ENCODE measurements at places on chromosomes 7 and 10. TPM values are rescaled to one million over a fixed set of nuclear protein-coding genes. Genes with fewer than 3 reads are reported as not detected.

The KAZALD1 gene
- 8.1 TPM for total RNA-seq

The NPVF gene
- total RNA-seq, result not detected

The GHRHR gene
- not detected for total RNA-seq

The ANKRD61 gene
- 0.20 TPM for total RNA-seq

The DNAH11 gene
- total RNA-seq, result 10.0 TPM

The C1QL3 gene
- not detected for total RNA-seq

DNA sequence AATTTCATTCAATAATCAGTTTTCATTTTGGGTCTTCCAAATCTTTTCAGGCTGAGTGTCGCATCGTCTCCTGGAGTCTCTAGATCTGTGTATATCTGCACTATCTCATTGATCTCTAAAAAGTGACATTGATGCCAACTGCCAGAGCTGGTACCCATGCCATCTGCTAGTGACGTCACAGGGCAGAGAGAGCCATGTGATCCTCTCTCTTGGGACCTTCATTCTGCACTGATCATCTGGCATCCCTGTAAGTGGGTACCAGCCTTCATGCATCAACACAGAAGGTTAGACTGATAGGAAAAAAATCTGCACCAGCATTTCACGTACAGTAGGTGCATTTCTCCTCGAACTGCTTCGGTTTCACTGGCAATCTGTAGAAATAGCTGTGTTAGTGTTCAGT is at the start of gene NEUROD6:
TSS of gene NEUROD6 (minus strand) at position 124 of the 400 bp plus-strand sequence. CDS start 1,458 bp downstream, outside the sequence.
- DNase-seq, result no peak

GRCh38 chr7:47470567-47471357 is 111.1 kb downstream of the TNS3 start:
- peak; percentile 86 for DNase-seq

DNA sequence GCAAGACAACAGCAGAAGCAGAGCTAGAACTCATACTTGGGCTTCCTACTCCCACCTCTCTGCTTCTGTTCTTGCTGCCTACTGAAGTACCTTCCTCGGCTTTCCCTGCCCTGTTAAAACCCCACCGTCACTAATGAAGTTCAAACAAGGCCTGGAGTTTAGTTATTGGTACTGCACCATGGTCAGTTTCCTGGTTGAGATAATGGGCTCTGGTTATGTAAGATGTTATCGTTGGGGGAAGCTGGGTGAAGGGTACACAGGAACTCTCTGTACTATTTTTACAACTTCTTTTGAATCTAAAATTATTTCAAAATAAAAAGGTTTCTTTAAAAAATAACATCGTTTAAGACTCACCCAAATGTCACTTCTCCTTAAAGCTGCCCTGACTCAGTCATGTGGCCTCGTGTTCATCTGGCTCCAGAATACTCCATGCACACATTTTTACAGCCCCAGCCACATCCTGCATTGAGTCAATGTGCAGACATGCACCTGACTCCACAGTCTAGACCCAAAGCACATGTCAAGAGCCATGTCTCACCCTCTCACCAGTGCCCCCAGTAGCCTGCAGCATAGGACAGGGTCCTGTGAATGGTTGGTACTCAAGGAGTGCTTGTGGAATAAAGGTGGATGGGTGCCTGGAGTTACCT is 36.9 kb upstream of the AQP1 start:
- DNase-seq, result peak; percentile 55

DNA sequence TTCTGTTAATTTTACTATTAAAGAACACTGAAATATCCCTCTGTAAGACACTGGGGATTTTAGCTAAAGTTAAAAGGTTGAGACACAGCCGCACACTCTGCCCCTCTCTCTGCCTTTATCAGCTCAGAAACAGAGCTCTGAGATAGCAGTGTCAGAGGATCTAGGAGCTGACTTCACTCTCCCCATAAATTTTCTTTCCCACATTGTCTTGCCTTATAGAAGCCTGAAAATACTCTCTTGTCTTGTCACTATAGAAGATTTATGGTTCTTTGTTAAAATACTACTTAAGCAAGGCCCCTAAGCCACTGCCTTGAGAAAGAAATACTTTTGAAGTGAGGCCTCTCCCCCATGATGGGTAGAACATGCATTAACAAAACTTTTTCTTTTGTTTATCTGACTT is 105.7 kb upstream of the C10orf90 start:
- DNase-seq, result no peak

- no peak for DNase-seq
Measured at GRCh38 chr7:79458796-79459195, 5.3 kb upstream of the MAGI2 start.

GRCh38 chr7:80463272-80463920 is 48.5 kb downstream of the GNAT3 start:
- no peak for DNase-seq

- DNase-seq, result peak; percentile 55
Measured at GRCh38 chr7:17406738-17407137, 108.3 kb downstream of the AHR start.

DNA sequence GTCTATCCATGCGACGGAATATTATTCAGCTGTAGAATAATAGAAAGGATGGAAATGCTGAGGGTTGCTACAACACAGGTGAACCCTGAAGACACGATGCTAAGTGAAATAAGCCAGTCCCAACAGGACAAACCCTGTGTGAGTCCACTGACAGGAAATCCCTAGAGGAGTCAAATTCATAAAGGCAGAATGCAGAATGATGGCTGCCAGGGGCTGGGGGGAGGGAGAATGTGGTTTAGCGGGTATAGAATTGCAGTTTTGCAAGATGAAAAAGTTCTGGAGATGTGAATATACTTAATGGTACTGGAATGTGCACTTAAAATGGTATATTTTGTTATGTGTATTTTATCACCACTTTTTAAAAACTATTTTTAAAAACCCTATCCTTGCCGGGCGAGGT is 36.9 kb upstream of the DOCK1 start:
- DNase-seq, result no peak

- no peak for DNase-seq
Measured at GRCh38 chr10:22280078-22280477, 36.1 kb upstream of the COMMD3 start.

- no peak for DNase-seq
Measured at GRCh38 chr7:151337346-151337745, 4.3 kb upstream of the NUB1 start.

- no peak for DNase-seq
Measured at GRCh38 chr10:12391206-12391605, 41.9 kb downstream of the CAMK1D start.

- DNase-seq, result no peak
Measured at GRCh38 chr10:103791858-103792257, 63.5 kb downstream of the SH3PXD2A start.

DNA sequence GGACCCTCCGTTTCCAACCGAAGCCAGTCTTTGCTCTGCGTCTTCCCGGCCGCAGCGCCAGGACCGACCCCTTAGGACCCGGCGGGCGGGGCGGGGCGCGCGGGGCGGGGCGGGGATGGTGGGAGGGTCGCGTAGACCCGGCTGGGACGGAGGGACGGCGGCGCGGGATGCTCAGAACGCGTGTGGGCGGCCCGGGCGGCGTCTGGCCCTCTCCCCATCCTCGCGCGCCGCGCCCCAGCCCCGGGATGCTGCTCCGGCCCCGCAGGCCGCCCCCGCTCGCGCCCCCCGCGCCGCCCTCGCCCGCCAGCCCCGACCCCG is at the start of gene UTF1:
TSS of gene UTF1 (plus strand) at position 174 of the 318 bp plus-strand sequence. CDS start at position 246, 72 bp downstream.
- no peak for DNase-seq

DNA sequence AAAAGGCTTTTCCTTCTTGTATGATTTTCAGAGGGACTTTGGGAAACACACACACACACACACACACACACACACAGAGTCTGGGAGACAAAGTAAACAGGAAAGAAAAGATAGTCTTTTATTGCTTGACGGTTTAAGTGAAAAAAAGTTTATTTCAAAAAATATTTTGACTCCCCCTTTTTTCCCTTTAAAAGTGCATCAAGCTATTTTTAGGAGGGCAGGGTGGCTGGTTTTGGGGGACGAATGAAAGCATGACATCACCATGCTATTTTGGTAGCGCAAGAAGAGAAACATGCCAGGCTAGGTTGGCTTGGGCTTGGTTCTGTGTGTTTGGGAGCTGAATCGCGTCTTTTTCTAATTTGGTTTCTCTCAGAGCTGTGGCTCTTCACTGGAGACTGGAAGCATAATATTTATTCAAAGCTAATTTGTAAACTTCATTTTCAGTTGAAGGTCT is 129.2 kb downstream of the BAMBI start:
- DNase-seq, result no peak

- peak; percentile 18 for DNase-seq
Measured at GRCh38 chr10:6621536-6621935, 41.5 kb upstream of the PRKCQ start.

GRCh38 chr7:22468609-22469008 is 31.4 kb downstream of the STEAP1B start:
- no peak for DNase-seq

- no peak for DNase-seq
Measured at GRCh38 chr7:131955679-131956078, 399.3 kb upstream of the PODXL start.

- peak; percentile 74 for DNase-seq
Measured at GRCh38 chr10:28432210-28432676, 100.7 kb upstream of the WAC start.

- DNase-seq, result no peak
Measured at GRCh38 chr10:131845505-131846239, 55.1 kb upstream of the PPP2R2D start.

DNA sequence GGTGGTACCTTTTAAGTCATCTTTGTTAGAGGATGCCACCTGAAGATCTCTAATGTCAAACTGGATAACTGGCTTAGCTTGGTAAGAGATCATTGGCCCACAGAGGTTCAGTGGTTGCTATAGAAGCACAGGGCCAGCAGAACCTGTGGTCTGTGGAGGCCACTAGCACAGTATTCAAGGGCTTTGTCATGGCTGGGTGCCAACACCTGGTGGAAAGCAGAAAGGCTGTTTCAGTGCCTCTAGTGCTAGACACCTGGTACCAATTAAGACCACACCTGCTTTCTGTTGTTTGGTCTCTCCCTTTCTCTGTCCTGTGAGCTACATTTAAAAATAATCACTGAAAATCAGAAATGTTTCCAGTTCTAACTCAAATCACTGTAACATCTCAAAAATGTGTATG is 10.0 kb upstream of the PCGF5 start:
- DNase-seq, result peak; percentile 9

DNA sequence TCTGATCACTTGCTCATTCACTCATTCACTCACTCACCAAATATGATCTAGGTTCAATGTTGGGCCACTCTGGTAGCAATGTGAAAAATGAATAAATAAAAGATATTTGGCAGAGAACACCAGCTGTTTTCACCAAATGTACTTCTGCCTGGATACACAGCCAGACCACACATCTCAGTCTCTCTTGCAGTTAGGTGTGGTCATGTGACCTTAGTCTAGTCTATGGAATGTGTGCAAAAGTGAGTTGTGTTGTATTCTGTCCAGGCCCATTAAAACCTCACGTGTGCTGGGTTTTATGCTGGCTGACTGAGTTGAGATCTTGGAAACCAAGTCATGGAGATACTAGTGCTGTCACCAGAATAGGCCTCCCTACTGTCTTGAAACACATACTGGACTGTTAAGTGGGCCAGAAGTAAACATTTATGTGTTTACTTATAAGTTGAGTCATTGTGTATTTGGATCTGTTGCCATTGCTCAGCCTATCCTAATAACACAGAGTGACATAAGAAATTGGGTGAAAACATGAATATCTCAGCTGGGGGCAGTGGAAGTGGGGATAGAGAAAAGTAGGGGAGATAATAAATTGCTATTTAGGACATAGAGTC is 145.5 kb downstream of the PTEN start:
- DNase-seq, result no peak

DNA sequence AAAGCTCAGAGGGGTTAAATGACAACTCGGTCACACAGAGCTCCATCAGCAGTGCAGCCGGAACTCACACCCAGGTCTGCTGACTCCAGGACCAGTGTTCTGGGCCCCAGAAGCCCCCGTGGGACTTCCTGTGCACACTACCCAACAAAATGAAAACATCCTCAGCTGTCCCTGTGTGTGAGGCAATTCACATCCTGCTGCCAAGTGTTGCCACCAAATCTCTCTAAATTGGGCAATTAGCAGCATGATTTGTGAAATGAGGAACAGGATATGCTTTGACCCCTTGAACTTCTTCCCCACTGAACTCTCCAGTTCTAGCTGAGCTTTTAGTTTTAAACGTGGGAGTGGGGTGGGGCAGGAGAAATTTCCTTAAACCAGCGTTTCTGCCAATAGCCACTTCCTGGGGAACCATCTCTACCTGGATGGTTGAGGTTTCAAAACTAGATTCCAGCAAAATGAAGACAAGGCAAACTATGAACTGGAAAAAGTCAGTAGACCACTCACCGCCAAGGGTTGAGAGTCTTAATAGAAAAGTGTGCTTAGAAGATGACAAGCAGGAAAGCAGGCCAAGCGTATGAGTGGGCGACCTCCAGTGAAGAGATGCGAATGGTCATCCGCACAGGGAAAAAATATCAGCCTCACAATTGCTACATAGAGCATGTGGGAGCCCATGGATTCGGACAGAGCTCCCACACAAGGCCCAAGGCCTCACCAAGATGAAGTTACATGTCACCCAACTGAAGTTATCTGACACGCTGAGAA is 51.9 kb upstream of the CHST15 start:
- no peak for DNase-seq

DNA sequence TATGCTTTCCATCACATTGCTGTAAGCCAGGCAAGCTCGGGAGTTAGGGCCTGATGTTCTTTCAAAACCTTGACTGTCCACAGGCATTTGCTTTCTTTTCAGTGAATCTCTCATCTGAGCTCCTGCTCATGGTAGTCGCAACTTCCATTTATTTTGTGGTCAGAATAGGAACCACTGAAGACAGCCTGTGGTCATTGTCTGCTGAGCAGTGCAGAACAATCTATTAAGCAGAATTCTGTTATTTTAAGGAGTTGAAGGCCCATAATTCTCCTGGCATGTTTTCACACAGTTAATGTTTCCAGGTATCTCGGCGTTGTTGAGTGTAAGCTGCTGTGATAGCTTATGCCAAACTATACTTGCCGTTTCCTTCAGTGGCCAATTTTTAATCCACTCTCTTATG is 491.1 kb upstream of the AKR1E2 start:
- DNase-seq, result peak; percentile 55

DNA sequence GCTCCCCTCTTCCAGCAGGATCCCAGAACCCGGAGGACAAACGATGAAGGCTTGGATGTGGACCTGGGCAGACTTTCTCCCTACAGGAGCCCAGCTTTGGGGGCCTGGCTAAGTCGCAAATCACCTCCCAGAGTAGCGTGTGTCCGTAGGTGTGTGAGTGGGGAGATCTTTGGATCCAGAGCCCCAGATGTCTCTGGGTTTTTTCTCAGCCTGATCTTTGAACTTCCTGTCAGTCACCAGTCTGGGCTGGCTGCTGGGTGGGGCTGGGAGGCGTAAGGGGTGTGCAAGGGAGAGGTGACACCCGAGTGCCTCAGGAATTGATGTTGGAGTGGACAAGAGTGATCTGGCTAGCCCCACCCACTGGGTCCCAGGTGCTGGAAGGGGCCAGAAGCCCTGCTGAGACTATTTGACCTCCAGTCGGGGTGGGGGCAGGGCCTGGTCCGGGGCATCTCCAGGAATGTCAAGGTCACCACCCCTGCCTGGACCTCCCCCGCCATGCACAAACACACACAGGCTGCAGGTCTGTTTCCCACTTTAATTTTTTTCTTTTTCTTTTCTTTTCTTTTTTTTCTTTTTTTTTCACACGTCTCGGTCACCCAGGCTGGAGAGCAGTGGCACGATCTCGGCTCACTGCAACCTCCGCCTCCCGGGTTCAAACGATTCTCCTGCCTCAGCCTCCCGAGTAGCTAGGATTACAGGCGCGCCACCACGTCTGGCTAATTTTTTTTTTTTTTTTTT is at the start of gene MOGAT3:
TSS of gene MOGAT3 (minus strand) at position 175 of the 738 bp plus-strand sequence. CDS start 182 bp downstream, outside the sequence.
- no peak for DNase-seq

Data from RPMI7951 (cell line).